Substantia nigra (tissue), 51 donors: ENCODE measurements at places on chromosomes 6 and 20.

- peak; percentile 17 for DNase-seq
Observed at GRCh38 chr6:56649053-56649769, 6.5 kb upstream of the DST start.

DNA sequence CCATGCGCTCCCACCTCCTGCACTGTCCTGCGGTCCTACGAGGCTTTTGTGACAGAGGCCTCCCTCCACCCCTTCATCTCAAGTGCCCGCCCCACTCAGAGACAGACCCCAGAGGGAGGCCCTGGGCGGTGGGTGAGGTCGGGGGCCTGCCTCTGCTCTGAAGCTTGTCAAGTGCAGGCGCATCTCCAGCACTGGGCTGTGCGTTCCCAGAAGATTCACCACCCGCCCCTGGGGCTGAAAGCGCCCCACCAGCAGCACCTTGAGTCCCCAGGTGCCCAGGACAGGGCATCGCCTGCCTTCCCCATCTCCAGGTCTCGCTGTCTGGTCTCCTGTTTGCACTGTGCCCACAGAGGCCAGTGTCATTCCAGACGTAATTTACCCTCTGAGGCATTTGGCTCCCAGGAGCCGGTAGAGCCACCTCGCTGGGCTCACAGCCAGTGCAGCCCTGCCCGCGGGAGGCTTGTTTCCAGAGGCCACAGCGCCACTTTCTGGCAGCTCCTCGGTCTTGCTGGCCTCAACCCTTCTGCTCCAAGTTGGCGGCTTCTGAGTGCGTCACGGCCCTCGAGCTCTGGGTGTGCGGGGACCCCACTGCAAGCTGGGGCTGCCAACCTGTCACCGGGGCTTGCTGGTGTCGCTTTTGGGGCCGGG is 191.1 kb downstream of the TAF4 start:
- DNase-seq: no peak

DNA sequence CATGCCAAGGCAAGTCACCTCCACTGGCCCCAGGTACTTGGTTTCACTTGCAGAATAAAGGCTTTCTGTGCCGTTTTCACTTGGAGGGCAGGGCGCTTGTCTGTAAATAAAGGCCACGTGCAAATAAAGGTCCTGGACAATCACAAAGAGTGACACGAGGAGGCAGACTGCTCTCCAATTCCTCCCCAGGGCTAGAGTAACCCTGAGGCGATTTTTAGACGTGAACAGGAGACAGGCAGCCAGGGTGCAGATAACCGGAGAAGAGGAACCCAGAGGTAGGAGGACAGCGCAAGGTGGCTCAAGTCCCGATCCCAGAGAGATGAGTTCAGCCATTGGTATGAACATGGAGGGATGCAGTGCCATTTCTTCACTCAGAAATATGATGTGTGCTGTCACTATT is 327.4 kb downstream of the KIF16B start:
- DNase-seq: no peak

GRCh38 chr6:103081876-103082630 is 1688.5 kb downstream of the GRIK2 start:
- no peak for DNase-seq

DNA sequence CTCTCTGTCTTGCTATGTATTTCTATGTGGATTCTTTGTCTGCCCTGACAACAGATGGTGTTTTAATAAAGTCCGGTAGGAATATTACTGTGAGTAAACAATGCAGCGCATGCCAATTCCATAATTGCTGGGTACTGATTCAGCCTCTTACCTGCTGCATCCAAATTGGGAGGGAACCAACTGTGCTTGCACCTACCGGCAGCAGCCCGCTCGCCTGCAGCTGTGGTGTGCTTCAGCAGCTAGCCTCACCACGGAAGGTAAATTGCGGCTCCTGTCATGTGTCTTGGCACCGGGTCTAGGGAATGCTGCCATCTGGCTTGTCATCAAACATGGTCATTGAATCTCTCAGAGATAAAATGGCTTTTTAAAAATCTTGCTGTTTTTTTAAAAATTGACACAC is 704.8 kb upstream of the SLC35B3 start:
- no peak for DNase-seq

GRCh38 chr6:84835340-84835739 is 70.9 kb upstream of the TBX18 start:
- DNase-seq: no peak

GRCh38 chr6:134288538-134289203 is 29.2 kb downstream of the SGK1 start:
- DNase-seq: no peak

GRCh38 chr6:129344379-129344778 is 365.6 kb downstream of the ARHGAP18 start:
- no peak for DNase-seq

- DNase-seq: no peak
Observed at GRCh38 chr20:57272883-57273535, 6.6 kb upstream of the BMP7 start.

DNA sequence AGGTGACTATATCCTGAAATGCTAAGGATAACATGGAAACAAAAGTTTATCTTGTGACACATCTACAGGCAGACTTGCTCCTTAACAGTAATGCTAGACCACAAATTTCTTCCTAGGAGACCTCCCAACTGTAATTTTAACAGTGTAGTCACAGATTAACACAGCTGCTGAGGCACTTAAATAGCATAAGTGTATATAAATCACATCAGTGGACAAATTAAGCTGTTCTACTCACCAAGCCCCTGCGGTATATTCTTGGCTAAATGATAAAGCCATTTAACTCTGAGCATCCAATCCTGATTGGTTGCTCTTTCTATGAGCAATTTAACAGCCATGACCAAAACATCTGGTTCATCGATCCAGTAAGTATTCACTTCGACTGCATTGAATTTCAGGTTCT is 73.3 kb upstream of the LYRM2 start:
- no peak for DNase-seq

DNA sequence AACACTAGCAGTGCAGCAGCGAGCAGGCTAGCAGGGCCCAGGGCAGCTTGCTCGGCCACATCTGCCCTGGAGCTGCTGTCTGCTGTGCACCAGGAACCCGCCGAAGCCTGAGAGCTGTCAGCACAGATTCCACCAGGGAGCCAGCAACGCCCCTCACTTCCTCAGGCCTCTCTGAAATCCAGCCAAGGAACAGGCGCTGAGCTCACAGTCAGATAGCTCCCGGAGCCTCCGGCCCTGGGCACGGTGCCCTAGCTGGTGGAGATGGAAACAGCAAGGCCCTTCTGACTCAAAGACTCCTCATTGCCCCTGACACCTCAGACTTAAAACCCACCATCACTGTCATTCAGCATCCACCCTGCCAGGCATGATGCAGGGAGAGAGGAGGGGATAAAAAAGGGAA is 839.4 kb downstream of the MAFB start:
- peak; percentile 33 for DNase-seq

GRCh38 chr6:76510489-76510888 is 438.0 kb upstream of the IMPG1 start:
- DNase-seq: no peak

GRCh38 chr6:138455746-138456400 is 43.4 kb downstream of the NHSL1 start:
- no peak for DNase-seq

- DNase-seq: peak; percentile 17
Observed at GRCh38 chr6:81487489-81487888, 265.0 kb downstream of the TENT5A start.

DNA sequence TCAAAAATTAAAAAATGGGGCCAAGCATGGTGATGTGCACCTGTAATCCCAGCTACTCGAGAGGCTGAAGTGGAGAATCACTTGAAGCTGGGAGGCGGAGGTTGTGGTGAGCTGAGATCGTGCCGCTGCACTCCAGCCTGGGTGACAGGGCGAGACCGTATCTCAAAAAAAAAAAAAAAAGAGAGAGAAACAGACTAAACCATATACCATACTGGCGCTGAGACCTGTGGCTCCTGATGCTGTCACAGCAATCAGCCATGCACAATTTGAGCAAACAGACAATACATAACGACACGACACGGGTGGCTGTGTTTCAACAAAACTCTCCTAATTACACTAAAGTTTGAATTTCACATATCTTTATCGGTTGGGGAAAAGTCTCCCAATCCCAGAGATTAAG is 14.9 kb upstream of the CBFA2T2 start:
- DNase-seq: no peak

GRCh38 chr6:46899659-46900058 is 22.1 kb downstream of the ADGRF5 start:
- DNase-seq: no peak

GRCh38 chr20:62768551-62769287 is 27.6 kb upstream of the MRGBP start:
- no peak for DNase-seq

DNA sequence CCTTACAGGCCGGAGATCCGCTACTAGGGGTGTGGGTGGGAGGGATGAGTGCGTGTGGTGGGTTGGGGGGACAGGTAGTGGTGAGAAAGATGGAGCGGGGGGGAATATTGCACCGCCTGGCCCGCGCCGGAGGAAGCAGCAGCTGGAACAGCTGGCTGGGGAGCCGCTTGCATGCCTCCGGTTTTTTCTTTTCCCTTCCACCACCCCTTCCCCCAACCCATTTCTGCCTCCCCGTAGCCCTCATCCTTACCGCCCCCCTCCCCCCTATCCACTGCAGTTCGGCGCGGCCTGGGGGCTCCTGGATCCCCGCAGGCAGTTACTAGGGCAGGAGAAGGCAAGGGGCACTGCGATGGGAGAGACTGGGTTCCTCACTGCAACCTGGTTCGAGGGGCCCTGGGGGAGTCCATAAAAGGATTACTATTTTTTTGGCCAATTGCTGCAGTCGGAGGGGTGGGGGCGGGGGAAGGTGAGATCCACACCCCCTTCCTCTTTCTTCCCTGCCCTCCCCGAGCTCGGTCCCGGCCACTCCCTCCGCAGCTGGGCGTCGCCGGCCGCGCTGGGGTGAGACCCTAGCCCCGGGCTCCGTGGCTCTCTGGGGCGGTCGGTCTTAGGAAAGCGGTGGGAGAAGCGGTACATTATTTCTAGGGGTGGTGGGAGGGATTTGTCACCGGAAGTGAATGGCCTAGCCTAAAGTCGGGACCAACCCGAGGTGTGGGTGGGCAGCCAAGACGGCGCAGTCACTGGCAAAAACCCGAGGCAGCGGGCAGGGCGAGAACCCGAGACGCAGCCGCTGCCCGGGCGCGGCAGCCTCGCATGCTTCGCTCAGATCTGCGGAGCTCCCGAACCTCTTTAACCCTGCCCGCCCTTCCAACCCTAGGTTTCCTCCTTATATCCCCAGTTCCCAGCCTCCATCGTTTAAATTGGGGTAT is 824 bp upstream of the TBCC start:
- peak; percentile 77 for DNase-seq

- no peak for DNase-seq
Observed at GRCh38 chr6:111992851-111993250, 61.1 kb upstream of the CCN6 start.

GRCh38 chr6:129608886-129609537 is 101.0 kb downstream of the ARHGAP18 start:
- DNase-seq: no peak

DNA sequence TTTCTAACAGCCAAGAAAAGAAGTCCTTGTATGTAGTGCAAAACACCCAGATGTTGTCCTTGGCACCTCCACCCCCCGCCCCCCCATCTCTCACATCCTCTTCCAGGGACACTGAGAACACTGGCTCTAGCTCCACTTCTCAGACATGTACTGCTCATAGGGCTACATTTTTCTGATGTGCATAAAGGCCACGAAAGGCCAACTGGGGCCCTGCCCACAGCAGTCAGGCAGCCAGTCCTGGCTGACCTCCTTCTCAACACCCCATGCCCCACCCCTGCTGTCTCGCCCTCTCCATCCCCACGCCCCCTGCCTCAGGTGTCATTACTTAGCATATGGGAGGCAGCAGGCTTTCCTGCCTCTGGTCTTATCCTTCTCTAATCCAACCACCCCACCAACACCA is 11.3 kb downstream of the GABRR1 start:
- DNase-seq: no peak

- no peak for DNase-seq
Observed at GRCh38 chr6:144581812-144582537, 296.8 kb downstream of the UTRN start.

DNA sequence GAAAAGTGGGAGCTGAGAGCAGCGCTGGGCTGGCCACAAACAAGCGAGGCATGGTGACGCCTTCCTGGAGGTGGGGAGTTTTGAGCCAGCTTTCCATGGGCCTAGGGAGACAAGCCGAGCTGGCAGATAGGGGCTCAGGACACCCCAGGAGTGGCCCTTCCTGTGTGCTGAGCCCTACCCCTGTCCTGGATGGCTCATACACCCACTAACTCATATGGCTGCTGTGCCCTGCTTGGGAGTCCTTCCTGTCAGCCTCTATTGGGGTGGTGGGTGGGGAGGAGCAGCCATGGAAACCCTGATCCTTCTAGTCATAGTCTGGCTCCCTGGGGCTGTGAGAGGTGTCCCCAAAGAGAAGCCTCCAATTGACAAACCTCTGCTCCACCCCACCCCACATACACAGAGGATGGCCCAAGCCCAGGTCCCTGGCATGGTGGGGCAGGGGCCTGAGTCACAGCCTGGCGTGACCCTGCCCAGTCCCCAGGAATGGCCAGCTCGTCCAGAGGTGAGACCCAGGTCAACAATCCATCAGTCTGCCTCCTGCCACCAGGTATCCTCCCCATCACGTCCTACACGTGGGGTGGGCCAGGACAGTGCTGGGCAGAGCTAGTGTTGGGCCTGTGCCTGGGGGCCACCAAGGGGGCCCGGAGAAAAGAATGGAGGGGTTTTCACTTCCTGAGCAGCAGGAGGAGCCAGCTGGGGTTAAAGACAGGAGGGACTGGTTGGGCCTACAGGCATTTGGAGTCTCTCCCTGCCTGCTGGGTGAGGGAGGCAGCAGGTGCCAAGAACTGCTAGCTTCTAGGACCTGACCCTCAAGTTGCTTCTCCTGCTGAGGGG is 52.2 kb downstream of the MRPL14 start:
- no peak for DNase-seq

DNA sequence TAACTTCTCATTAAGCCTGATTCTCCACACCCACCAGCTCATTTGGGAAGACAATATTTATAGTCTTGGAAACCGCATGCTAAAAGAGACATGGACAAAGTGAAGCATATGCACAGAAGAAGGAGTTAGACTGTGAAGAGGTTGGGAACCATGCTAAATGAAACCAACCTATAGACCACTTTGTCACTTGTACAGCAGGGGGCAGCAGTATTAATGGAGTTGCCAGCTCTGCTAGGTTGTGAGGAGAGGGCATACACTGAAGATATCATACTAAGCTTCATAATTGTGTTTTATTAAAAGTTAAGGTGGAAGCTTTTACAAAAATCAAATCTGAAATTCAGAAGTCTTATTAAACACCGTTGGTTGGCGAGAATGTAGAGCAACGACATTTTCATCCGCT is 38.3 kb upstream of the HMGCLL1 start:
- DNase-seq: no peak
